ENCODE measurements at places on chromosomes 7 and 10.

DNA sequence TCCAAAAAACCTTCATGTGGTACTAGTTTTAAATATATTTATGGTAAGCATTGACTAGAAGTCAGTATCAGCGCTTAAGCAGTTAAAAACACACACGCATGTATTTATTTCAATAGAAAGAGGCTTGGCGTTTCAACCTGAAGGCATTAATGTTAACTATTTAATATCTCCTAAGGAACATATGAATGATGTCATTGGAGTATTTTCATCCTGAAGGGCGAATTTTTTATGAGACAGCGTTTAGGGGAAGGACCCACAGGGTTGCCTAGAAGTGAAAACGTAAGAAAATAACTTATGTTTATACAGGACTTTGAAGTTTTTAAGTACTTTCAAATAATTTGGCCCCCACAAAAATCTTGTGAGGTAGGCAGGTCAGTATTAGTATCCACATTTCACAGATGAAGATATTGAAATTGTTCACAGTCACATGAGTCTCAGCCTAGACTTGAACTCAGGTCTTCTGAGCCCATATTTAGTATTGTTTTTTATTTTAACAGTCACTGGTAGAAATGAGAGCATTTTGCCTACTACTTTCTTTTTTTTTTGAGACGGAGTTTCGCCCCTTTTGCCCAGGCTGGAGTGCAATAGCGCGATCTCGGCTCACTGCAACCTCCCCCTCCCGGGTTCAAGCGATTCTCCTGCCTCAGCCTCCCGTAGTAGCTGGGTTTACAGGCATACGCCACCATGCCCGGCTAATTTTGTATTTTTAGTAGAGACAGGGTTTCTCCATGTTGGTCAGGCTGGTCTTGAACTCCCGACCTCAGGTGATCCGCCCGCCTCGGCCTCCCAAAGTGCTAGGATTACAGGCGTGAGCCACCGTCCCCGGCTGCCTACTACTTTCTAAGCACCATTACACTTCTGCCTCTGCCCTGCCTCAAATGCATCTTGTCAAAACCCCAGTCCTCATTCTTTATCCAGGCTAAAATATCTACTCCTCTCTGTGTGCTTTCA, 1.8 kb downstream of the SLK start:
- DNase-seq, result no peak

GRCh38 chr7:107857541-107857912, 33.5 kb upstream of the DLD start:
- no peak for DNase-seq

GRCh38 chr7:15554081-15554480, 7.7 kb downstream of the AGMO start:
- DNase-seq, result no peak

GRCh38 chr7:11313801-11314200, 340.1 kb downstream of the PHF14 start:
- no peak for DNase-seq

DNA sequence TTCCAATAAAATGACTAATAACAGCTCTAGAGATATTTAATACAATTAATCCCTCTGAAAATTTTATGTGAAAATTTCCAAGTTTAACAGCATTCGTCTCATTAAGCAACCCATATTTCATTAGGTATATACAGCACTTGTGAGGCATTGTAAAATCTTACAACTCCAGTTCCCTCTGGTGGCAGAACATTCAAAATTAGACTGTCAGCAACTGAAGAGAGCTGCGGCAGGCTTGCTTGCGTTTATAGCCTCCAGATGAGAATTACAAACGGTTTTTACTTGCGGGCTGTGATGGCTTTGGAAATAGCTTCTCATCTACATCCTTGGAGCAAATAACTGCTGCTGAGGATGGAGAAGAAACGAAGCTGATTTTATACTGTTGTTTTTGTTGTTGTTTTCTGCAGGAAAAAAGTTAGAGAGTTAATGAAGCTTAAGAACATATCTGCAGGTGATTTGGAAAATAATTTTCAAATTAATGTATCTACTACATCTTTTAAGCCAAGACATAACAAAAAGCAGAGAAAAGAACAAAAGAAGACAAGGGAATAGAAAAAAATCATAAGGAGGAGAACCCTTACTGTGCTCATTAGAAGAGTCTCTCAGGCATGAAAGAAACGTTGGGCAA, 171.3 kb downstream of the MAGI2 start:
- no peak for DNase-seq

DNA sequence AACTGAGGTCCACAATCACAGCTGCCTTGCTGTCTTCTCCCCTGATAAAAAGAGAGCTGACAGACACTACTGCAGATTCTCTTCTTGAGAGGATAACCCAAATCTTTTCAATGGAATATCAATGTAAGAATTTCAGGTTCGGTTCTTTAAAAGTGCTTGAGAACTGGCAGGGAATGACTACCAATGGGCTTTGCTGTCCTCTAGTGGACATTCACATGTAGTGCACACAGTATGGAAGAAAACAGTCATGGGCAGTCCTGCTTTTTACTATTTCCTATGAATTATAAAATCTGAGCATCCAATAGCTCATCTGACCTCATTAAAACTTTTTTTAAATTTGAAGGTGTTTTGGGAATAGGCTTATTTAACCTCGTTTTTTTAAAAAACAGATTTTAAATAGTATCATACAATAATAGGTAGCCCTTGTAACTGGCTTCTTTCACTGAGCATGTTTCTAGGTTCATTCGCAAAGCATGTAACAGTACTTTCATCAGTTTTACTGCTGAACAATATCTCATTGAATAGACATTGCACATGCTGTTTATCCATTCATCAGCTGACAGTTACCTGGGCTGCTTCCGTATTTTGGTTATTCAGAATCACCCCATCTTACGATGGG, 18.3 kb downstream of the FZD9 start:
- peak; percentile 77 for DNase-seq

- DNase-seq, result no peak
Measured at GRCh38 chr10:132162021-132162531, 24.7 kb upstream of the DPYSL4 start.

DNA sequence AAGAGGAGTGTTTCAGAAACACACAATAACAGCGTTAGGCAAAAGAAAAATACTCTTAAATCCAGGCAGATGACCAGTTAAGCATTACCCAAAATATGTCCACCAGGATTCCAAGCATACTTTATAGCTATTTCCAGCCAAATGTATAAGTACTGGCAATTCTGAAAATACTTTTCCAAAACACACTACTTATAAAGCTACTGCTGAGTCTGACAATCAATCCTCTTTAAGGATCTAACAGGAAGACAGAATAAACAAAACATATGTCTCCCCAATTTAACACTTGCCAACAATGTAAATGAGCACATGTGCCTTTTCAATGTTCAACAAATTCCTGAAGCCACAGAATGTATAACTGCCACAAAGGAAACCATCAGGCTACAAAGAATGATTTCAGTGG, 370.9 kb downstream of the SORCS1 start:
- DNase-seq, result no peak

DNA sequence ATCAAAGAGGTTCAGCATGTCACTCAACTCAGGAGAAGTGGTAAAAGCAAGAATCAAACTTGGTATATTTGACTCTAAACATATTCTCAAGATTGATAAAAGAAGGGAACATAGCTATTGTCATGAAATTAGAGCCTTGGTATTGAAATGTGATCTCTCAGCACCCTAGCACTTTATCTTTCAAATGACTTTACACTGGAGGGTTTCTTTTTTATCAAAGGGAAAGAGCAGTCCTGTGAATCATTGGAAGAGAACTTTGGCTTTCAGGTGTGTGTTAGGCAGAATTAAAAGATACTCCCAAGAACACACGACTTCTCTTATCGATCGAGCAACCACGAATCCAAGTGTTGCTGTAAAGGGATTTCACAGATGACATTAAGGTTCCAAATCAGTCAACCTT, 54.4 kb downstream of the PTN start:
- no peak for DNase-seq

DNA sequence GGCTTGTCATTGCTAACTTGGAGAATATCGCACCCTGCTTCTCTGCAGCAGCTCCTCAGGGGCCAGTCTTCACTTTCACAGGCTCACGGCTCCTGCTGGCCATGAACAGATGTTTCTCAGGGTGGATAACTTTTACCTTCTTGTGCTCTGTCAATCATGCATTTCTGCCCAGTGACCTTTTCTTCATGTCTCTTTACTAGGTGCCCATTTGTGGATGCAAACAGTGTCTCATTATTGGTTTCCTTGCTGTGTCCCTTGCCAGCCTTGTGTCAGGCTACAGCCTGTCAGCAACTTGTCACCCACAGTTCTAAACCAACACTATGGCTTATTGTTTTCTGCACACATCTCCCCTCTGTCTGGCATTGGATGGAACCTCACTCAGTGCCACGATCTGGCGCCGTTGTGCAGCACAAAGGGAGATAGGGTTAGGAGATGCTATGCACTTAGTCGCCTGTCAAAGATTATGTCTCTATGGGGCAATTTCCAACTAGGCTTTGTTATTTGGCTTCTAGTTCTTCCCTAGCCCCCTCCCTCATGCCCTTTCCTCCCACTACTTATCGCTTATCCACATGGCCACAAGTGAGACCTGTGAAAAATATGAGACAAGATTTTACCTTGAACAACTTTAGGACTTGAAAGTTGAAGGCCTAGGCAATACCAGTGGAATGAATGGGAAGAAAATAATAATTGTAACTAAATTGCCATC, 45.7 kb upstream of the NXPH1 start:
- no peak for DNase-seq

GRCh38 chr7:33868166-33868565, 37.2 kb upstream of the BMPER start:
- DNase-seq, result no peak

GRCh38 chr7:54857294-54857693, 98.3 kb upstream of the SEC61G start:
- DNase-seq, result no peak

DNA sequence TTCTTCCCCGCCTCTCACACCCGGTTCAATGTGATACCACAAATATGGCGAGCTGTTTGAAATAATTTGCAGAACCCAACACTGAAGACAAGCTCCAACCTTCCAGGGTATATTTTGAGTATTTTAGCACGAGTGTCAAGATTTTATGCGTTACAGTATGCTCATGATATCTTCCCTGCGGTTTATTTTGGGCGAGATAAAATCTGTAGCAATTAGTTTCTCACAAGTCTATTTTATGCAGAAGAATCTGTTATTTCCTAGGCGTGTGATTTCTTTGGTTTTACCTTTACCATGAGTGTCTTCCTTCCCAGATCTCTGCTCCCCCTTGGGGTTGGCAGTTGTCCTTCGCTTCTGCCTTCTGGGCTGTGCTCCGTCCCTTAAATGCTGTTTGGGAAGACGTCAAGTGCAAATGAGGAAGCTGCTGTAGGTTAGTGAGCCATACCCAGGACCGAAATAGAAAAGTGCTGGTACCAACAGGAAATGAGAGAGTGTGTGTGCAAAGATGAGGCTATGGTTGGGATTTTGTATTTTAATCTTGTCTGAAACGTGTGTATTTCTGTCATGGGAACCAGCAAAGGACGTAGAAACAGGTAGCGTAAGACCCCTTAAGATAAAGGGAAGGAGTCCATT, 299.8 kb downstream of the KLF6 start:
- DNase-seq, result no peak

DNA sequence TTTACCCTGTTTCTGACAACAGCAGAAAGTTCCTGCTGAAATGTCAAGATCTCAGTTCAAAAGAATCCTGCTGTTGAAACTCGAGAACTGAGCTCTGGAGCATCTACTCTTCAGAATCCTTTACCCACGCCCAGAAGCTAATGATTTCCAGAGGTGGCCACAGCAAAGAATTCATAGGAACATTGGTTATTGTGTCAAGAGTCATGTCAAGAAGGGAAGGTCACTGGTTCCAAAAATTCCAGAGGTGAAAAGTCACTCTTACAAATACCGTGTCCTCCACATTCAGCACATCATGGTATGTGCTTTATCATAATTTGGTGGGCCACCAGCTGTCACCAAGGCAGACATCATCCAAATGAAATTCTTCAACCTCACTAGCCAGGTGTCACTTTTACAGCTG, 394.4 kb upstream of the NPVF start:
- no peak for DNase-seq

GRCh38 chr7:33757563-33758165, 147.7 kb upstream of the BMPER start:
- no peak for DNase-seq

DNA sequence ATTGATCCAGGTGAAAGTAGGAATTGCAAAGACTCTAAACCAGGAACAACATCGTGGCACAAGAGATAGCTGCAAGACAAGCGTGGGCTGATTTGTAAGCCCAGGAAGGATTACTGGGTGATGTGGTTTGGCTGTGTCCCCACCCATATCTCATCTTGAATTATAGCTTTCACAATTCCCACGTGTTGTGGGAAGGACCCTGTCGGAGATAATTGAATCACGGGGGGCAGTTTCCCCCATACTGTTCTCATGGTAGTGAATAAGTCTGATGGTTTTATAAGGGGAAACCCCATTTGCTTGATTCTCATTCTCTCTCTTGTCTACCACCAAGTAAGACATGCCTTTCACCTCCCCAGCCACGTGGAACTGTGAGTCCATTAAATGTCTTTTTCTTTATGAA, 59.5 kb downstream of the ST8SIA6 start:
- DNase-seq, result no peak

- peak; percentile 71 for DNase-seq
Measured at GRCh38 chr7:44973610-44974401, 5.0 kb downstream of the MYO1G start.

- DNase-seq, result no peak
Measured at GRCh38 chr10:67242528-67242927, 316.7 kb downstream of the LRRTM3 start.

- no peak for DNase-seq
Measured at GRCh38 chr10:112628951-112629609, 182.1 kb downstream of the VTI1A start.

- DNase-seq, result peak; percentile 29
Measured at GRCh38 chr10:124289851-124290795, 128.6 kb downstream of the OAT start.

DNA sequence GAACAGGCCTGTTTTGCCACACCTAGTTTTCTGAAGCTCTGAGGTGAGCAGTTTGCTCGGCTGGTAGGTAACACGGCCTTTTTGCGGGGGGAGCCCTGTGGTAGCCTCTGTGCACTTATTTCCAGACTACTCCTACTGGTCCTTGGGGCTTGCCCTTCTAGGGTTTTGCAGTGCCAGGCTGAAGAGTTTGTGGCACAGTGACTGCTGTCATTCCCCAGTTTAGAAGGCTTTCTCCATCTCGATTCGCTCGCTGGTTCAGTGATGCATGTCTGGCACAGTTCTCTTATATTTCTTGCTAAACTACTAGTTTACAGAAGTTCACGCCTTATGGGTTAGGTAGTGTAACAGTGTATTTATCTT, 711 bp downstream of the KIF20B start:
- DNase-seq, result peak; percentile 17

DNA sequence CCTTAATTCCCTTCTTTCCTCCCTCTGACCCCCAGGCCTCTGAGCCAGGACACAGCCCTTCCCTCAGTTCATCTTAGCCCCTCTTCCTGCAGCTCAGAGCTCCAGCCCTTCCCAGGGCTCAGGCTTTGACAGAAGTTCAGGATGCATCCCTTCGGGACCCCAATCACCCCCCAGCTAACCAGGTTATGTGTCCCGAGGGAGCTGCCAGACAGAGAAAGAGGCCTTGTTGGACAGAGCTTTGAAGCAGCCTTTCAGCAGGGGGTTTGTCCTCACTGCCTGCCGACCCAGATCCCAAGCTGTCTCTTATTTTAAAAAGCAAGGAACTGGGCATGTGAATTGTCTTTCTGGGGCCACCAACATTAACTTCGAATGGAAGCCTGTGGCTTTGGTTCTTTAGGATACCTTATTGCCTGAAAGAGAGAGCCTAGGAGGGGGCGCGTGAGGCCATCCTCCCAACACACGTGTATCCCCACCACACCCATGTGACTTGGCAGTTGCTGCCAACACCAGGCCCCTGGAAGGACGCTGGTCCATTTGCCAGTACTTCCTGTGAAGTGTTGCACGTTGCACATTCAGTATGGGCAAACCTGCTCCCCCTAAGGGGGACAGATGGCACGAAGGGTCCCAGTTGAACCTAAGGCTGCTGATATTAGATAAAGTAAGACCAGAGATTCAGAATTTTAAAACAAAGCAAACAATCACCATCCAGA, 858 bp downstream of the CCDC136 start:
- no peak for DNase-seq

Data from CD8-positive, alpha-beta T cell (primary cell).